ENCODE measurements at places on chromosomes 13 and 19.
A peak's percentile ranks its signal among the peaks of the same experiment; 100 is the strongest.

DNA sequence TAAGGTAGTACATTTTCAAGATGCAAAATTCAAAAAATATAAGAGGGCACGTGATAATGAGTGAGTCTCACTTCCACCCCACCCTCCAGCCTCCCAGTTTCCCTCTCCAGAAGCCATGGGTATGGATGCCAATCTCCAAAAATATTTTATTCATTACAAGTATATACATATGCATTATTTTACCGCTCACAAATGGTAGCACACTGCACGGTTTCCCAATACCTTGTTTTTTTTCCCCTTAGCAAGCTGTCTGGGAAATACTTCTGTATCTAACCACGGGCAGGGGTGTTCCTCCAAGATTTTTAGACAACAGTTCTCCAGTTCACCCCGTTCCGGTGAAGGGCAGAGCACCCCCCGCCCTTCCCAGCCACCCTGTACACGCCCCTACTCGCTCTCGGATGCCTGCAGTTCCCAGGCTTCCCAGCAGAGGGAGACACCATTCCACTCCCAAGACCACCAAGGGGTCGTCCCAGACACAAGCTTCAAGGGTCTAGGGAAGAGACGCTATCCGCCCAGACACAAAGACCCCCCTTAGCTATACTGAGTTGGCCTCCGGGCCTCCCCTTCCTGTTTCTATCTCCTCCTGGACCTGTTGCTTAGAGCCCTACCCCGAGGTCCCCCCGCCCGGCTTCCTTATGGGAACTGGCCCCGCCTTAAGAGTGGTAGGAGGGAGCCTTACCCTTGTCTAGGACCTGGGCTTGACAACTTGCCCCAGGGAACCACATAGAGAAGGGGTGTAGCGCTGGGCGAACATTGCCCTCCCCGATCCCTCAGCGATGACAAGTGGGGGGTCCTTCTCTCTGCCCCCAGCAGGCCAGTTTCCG is 1.1 kb upstream of the FXYD3 start:
- no peak for DNase-seq

GRCh38 chr19:52566588-52566987 is 3.5 kb upstream of the ZNF701 start:
- no peak for DNase-seq

DNA sequence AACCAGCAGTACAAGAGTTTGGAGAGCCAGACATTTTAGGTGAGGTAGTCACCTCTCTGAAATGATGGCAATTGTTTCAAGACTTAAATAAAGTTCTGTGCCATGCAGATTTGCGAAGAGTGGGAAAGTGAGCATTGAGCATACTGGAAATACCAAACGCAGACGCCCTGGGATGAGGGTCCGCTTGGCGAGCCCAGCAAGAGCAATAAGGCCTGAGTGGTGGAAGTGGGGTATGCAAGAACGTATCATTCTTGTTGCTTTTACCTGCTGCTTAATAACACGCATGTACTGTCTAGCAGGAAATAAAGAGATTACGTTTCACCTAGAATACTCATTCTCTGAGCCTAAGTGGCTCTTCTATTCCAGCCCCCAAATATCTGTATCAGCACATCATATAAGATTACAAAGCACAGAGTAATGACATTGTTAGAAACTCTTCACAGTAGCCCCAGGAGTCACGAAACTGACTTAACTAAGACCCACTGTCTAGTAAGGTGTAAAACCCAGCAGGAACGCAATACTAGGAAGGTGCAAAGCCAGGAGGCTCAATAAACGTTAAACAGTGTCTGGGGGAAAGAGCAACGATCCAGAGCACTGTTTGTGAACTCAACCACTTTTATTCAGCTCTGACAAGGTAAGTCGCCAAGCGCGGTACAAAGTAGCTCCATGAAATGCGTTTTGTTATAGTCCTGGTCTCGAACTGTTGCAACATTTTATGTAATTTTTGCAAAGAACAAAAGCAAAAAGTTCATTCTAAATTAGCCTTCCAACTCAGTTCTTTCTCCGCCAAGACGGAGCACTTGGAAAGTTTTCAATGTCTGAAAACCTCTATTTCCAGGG is 1.2 kb downstream of the RCBTB2 start:
- DNase-seq, result no peak

DNA sequence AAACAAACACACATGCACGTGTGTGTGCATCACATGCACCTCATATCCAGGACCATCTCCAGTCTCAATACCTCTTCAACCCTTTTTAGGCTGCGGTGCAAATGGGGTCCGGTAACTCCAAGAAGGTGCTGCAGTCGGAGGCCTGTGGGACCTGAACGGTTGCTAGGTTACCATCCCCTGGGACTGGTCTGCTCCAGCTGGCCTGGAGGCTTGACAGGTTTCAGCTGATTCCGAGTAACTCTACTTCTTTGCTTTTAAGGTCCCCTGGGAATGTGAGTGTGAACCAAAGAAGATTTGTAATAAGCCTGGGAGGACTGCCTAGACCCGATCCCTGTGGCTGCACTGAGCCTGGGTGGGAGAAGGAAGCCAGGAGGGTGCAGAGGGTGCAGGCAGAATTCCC is 117.5 kb downstream of the CCNA1 start:
- DNase-seq, result no peak

- no peak for DNase-seq
Observed at GRCh38 chr13:64369121-64369520, 2861.0 kb downstream of the PCDH9 start.

- DNase-seq, result no peak
Observed at GRCh38 chr13:36130552-36131221, 495 bp downstream of the DCLK1 start.

DNA sequence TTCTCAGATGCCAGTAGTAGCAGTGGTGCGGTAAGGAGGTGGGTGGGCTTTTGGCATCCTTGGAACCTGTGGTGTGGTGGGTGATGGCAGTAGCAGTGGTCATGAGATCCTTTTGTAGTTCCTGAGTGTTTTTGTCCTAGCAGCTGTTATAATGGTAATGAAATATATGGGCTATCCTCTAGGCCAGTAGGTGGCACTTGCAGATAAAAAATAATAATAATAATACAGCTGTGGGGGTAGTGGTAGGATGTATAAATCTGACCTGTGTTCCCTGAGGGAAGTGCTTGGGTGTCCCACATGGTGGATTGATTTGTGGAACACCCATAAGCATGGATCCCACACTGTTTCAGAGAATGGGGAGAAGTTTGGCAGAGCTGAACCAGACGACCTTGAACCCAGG is 334.0 kb downstream of the SLITRK5 start:
- DNase-seq, result no peak

GRCh38 chr19:13005861-13006370 is 10.6 kb downstream of the NFIX start:
- DNase-seq, result no peak

GRCh38 chr19:2352121-2352520 is 7.9 kb upstream of the TMPRSS9 start:
- DNase-seq, result no peak

GRCh38 chr13:40384976-40385857 is 281.2 kb downstream of the FOXO1 start:
- no peak for DNase-seq

GRCh38 chr13:26168237-26168814 is 53.8 kb downstream of the RNF6 start:
- no peak for DNase-seq

- no peak for DNase-seq
Observed at GRCh38 chr19:48896191-48896720, 2.3 kb downstream of the TULP2 start.

DNA sequence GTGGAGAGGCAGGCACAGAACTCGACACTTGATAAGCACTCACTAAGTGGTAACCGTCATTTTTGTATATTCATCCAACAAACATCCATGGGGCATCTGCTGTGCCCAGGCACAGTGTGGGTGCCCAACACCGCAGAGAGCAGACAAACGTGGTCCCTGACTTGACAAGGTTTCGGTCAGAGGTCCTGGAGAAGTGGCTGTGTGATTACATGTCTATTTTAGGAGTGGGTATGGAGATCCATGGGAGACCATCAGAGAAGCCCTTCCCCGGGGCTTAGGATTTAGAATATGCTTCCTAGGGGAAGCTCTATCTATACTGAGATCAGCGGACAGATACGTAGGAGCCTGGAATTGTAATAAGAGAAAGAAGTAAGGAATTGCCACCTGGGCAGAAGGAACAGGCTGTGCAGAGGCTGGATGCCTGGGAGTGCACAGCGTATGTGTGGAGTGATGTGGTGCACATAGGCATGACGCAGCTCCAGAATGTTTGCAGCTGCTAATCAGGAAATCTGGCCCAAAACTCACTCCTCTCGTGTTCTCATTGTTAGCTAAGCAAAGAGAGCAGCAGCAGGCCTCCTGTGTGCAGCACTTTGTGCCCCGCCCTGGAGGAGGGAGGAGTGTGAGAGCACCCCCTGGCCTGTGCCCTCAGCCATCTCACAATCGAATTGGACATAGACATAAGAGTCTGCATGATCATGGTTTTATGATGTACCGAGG is 23.0 kb upstream of the IRS2 start:
- DNase-seq, result no peak

DNA sequence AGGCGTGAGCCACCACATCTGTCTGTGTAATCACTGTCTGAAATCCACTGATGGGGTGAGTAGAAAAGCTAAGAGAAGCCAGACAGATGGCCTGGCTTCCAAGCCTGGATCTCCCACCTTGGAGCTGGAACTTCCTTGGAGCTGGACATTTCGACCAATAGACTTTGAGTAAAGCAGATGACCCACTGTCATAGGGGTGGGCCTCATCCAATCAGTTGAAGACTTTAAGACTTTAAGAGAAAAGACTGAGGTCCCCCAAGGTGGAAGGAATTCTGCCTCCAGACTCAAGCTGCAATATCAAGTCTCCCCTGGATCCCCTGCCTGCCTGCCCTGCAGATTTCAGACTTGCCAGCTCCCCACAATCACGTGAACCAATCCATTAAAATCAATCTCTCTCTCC is 20.7 kb downstream of the VSTM1 start:
- no peak for DNase-seq

GRCh38 chr19:12873891-12874745 is 7.1 kb downstream of the DNASE2 start:
- no peak for DNase-seq

GRCh38 chr13:28485551-28485950 is 9.4 kb downstream of the FLT1 start:
- no peak for DNase-seq

- no peak for DNase-seq
Observed at GRCh38 chr19:44720945-44721344, 22.0 kb downstream of the CEACAM16 start.

GRCh38 chr13:108859197-108860012 is 230.0 kb downstream of the MYO16 start:
- peak; percentile 82 for DNase-seq

DNA sequence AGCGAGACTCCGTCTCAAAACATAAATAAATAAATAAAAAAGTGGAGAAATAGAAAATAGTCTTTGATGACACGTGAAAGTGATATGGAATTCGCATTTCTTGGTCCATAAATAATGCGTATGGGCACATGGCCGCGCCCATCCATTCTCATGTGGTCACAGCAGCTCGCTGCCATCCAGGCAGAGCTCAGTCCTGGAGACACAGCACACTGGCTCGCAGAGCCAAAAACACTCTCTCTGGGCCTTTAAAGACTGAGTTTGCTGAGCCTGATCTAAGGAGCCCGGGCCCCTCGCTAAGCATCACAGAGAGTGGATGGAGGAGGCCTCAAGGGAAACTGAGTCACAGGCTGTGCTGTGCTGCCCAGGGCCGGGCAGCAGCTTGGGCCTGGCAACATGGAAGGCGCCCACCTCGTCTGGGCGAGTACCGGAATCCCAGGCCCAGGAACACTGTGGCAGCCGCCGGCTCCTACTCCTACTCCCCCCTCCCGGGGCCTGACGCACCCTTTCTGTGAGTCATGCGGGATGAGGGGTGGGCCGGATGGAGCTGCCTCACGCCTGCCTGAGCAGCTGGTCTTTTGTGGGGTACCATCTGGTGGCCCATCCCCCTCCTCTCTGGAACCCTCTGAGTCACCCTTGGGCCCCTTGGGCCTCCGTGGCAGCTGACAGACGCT is 28.9 kb upstream of the CACTIN start:
- peak; percentile 93 for DNase-seq

- DNase-seq, result no peak
Observed at GRCh38 chr13:48828962-48829411, 146.7 kb upstream of the FNDC3A start.

GRCh38 chr13:29914581-29914980 is 64.2 kb upstream of the UBL3 start:
- DNase-seq, result no peak

GRCh38 chr19:42420055-42420544 is 7.1 kb downstream of the LIPE start:
- no peak for DNase-seq

GRCh38 chr19:4327877-4328242 is 10.8 kb downstream of the STAP2 start:
- no peak for DNase-seq

Measured in fibroblast of skin of left quadriceps (primary cell).